Hematopoietic multipotent progenitor cell treated with erythropoietin and hydrocortisone succinate and interleukin-3 and kit ligand, for 15 days (in vitro differentiated cells): ENCODE measurements at places on chromosomes 4 and X.

DNA sequence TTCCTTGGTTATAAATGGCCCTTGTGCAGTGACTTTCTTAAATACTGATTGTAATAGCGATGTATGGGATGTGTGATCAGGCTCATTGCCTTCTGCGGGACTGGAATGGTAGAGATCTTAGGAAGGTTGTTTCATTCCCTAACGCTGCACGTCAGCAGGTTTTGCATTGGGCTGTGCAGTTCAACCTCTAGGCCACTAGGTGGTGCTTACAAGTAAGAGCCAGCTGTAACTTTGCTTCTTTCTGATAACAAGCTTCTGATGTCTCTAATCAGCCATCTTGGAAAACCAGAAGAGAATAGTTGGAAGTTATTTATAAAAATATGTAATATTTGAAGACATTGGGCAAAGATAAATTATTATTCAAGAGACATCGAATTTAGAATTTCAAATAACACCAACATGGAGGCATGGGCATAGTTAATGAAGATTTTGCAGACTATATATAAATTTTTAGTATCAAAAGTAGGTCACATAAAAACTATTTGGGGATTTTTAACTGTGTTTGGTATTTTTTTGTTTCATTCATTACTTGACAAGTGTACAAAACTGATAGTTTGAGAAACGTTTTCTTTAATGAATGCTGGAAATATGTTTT is 339.7 kb upstream of the PCDH7 start:
- DNase-seq = peak; percentile 2

DNA sequence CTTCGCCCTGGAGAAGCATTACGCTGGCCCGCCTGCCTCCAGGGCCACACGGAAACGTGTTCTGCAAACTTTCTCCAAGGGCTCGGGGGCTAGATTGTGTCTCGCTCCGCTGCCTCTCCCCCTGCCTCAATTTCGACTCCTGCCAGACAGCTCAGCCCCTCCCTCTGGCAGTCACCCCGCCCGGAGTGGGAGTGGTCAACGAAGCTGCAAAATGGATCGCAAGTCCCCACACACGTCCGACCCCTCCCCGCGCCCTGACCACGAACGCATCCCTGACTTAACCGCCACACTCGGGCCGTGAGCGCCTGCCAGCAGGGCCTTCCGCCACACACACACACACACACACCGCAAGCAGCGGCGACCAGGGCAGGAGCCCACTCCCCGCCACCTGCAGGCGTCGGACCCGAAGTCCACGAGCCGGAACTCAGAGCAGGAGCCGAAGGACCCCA is 47.0 kb upstream of the NKAP start:
- no peak for DNase-seq

GRCh38 chrX:53997724-53998123 is 46.5 kb downstream of the PHF8 start:
- no peak for DNase-seq

- no peak for DNase-seq
These were observed 86.5 kb upstream of the EGFL6 start for GRCh38 chrX:13482746-13483541.

- no peak for DNase-seq
These were observed 10.2 kb downstream of the UBE2D3 start for GRCh38 chr4:102817021-102817605.

- no peak for DNase-seq
These were observed 146.7 kb upstream of the PSAPL1 start for GRCh38 chr4:7581477-7581876.

DNA sequence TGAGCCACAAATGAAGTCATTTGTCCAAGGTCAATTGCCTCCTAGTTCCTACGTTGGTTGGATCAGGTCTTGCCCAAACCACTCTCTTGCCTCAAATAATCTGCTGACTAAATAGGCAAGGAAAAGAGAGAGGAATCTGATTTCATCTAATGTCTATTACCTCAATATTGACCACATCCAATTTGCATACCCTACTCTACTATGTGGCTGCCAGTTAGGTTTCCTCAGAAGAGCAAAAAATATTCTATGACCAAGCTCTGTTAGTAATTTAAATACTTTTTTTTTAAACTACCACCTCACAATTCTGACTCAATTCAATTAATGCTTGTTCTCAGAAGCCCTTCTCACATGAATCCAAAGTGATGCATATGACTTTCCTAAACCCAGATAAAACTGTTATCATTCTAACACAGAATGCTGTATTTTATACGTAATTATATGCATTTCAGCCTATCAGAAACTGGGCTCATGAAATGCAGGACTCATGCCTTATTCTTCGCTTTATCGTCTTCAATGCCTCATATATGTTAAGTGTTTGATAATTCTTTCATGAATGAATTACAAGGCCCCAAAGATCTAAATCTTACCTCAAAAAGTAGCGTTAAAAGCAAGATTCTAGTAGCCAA is 98.6 kb downstream of the HUWE1 start:
- DNase-seq = peak; percentile 66

DNA sequence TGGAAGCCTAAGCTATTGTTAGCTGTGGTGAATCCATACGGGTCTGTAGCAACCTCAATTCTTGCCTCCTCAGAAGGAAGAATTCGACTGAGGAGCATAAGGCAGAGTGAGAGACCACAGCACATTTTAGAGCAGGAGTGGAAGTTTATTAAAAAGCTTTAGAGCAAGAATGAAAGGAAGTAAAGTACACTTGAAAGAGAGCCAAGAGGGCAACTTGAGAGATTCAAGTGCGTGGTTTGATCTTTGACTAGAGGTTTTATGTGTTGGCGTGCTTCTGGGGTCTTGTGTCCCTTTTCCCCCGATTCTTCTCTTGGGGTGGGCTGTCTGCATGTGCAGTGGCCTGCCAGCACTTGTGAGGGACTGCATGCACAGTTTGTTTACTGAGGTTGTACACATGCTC is 880.6 kb upstream of the INTU start:
- DNase-seq = no peak

GRCh38 chrX:22800806-22801205 is 199.0 kb upstream of the DDX53 start:
- DNase-seq = no peak

DNA sequence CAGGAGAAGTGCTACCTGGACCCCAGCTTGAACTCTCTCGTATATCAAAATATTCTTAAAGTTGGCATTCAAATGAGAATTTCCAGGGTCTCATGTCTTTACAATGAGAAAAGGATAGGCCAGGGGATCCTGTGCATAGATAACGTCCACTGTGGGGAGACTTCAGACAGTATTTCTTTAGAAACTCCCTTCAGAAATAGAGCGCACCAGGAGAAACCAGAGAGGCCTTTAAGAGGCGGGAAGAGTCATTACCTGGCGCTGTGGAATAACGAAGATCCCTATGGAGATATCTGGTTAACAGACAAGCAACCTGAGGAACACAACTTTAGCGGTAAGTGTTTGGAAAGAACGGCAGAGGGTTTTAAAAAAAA is 600 bp downstream of the RADX start:
- peak; percentile 1 for DNase-seq

GRCh38 chr4:72564184-72564583 is 4.8 kb downstream of the ADAMTS3 start:
- DNase-seq = no peak

- no peak for DNase-seq
These were observed 67.8 kb downstream of the NBDY start for GRCh38 chrX:56796641-56797395.

- DNase-seq = peak; percentile 82
These were observed 6.9 kb downstream of the CLCN3 start for GRCh38 chr4:169627307-169627706.

DNA sequence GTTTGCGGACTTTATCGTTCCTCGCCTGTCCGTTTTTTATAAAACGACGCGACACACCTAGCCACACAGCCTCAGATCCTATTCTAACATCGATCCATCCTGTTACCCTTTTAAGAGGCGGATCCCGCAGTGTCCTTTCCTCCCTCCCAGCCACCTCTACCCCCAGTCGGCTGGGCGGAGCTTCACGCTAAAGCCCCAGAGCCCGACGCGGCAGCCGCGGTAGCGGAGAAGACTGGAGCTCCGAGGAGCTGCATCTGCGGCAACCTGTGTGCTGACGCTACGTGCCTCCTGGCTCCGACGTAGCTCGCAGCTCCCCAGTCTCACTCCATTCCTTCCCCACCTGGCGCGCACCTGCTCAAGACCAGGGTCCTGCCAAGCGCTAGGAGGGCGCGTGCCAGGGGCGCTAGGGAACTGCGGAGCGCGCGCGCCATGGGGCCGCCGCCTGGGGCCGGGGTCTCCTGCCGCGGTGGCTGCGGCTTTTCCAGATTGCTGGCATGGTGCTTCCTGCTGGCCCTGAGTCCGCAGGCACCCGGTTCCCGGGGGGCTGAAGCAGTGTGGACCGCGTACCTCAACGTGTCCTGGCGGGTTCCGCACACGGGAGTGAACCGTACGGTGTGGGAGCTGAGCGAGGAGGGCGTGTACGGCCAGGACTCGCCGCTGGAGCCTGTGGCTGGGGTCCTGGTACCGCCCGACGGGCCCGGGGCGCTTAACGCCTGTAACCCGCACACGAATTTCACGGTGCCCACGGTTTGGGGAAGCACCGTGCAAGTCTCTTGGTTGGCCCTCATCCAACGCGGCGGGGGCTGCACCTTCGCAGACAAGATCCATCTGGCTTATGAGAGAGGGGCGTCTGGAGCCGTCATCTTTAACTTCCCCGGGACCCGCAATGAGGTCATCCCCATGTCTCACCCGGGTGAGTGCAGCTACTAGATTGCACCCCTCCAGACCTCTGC is at the start of gene RNF128:
Gene RNF128 (plus strand): TSS at position 217 of the 953 bp plus-strand sequence. CDS start 213 bp downstream, at position 430.
- no peak for DNase-seq

DNA sequence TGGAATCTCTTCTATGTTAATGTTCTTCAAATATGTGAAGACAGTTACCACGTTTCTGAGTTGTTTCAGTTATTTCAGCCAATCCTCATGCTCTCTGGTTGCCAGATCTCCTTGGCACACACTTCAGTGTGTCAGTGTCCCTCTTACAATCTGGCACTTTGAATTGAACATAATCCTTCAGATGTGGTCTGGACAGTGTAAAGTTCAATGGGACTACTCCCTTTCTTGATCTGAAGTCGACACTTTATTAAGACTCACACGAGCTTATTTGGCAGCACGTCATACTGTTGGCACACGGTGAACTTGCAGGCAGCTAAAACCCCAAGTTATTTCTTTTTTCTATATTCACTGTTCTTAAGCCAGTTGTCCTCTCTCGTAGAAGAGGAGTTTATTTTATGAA is 28.2 kb downstream of the ARSJ start:
- no peak for DNase-seq
